ENCODE measurements at places on chromosomes 6 and 20.

- DNase-seq: peak; percentile 54
These were observed 88.6 kb upstream of the TGM3 start for GRCh38 chr20:2206957-2207769.

- no peak for DNase-seq
These were observed 1.9 kb downstream of the BLCAP start for GRCh38 chr20:37525810-37526209.

GRCh38 chr20:23937303-23938117 lies 51.1 kb downstream of the GGTLC1 start:
- peak; percentile 43 for DNase-seq

- DNase-seq: no peak
These were observed 212.1 kb downstream of the BTBD9 start for GRCh38 chr6:38427492-38428210.

DNA sequence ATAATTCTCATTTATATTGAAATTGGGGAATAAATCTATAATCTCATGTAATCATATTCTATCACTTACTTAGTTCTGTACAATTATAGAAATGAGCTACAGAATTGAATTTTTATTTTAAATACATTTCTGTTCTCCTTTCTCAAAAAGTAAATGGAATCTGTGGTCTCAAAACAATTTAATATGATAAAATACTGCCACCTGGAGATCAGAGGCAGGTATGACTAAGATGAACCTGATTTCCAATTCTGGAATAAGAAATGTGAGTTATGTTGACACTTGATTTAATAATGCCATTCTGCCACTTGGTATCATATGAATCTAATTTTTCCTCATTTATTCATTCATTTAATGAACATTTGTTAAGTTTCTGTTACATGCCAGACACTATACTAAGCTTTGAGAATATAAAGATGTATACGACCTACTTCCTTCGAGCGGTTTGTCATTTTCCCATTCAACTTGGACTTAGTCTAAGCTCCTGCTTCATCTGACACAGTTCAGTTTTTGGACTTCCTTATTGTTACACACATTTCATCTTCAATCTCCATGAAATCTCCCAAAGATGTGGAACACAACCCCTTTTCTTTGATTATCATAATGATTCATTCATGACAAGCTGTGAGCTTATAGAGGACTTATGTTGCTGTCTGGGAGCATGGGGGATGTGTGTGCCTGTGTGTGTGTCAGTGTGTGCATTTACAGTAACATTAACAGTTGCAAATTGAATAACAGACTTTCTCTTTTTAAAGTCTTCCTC lies 7.5 kb upstream of the CCDC28A start:
- no peak for DNase-seq

DNA sequence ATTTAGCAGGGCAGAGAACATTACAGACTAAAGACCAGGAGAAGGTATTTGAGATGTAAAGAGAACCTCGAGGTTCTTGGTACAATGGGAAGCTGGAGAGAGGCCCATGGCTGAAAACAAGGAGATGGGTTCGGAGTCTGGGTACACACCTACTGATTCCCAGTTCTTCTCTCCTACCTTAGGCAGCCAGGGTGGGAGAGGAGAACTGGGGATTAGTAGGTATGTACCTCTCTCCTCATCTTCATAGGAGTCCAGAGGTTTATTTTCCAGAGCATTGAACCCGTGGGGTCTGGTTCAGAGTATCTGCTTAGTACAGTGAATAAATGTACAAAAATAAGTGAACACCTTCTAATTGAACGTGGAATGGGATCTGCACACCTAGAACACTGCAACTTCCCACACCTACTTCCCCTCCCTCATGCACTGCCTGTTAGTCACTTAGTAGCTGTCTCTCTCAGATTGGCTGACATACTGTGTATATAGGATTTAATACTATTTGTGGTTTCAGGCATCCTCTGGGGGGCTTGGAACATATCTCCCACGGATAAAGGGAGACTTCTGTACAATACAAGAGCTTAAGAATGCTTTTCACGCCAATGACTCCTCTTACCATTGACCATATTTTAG lies 23.5 kb upstream of the NUP153 start:
- no peak for DNase-seq

GRCh38 chr6:31559958-31560696 lies 12.0 kb upstream of the LTA start:
- DNase-seq: peak; percentile 38
